ENCODE measurements at places on chromosomes 6 and 20.

DNA sequence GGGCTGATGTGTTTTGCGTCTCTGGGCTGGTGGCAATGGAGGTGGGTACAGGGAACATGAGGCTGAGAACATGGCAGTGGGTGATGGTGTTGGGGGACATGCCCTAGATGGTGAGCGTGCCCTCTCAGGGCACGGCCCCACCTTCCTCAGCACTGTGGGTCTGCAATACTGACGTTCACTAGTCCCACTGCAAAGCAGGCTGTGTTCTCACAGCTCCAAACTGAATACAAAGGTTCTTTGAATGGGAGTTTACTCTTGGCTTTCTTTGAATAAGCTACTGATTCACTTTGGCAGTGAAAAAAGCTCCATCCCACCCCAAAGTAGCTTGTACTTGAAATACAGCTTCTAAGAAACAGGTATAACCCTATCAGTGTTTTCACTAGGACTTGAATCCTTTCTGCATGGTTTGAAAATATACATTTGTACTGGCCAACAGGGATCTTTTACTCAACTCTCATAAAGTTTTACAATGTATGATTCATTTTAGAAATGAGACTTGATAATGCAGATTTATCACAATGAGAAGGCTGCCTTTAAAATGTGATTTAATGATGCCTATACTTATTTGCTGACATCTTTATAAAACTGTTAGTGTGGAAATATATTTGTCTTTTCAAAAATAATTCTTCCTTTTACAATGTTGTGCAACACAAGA lies 400.7 kb downstream of the ZFAND3 start:
- DNase-seq: no peak

GRCh38 chr6:113508249-113508648 lies 348.9 kb upstream of the MARCKS start:
- DNase-seq: no peak

- DNase-seq: no peak
Observed at GRCh38 chr6:91713911-91714310, 1127.0 kb upstream of the MAP3K7 start.

GRCh38 chr6:64012351-64013001 lies 376.9 kb downstream of the PHF3 start:
- DNase-seq: no peak

DNA sequence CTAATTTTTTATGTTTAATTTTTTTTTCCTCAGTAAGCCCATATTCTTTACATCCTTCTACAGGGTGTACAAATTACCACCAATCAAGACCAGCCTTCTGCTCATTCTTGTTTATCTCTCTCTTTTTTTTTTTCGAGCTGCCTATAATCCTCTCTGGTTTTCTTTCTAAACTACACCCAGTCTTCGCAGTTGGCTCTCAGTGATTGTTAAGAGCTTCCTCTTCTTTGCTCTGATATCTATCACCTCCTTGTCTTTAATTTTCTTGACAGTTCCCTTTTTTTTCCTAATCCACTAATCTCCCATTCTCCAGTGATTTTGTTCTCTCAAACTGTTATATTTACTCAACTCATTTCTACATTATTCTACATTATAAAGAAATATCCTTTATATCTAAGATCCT lies 38.5 kb upstream of the PTPRK start:
- no peak for DNase-seq

DNA sequence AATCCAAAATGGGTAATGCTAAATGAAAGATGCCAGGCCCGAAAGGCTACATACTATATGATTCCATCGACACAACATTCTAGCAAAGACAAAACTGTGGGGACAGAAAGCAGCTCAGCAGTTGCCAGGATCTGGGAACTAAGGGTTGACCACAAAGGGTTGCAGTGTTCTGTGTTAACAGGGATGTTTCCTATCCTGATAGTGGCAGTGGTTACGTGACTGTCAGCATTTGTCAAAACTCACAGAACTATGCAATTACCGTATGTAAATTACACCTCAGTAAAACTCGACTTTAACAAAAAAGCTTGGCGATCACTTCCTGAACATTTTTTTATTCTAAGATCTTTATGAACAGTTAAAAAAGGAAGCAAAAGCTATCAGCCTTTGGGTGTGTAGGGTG lies 83.9 kb downstream of the BANF2 start:
- no peak for DNase-seq

GRCh38 chr6:157224178-157224950 lies 99.0 kb downstream of the TMEM242 start:
- DNase-seq: no peak

GRCh38 chr6:110328259-110328658 lies 29.9 kb downstream of the METTL24 start:
- no peak for DNase-seq

GRCh38 chr20:19947611-19948264 lies 69.4 kb upstream of the NAA20 start:
- DNase-seq: no peak

DNA sequence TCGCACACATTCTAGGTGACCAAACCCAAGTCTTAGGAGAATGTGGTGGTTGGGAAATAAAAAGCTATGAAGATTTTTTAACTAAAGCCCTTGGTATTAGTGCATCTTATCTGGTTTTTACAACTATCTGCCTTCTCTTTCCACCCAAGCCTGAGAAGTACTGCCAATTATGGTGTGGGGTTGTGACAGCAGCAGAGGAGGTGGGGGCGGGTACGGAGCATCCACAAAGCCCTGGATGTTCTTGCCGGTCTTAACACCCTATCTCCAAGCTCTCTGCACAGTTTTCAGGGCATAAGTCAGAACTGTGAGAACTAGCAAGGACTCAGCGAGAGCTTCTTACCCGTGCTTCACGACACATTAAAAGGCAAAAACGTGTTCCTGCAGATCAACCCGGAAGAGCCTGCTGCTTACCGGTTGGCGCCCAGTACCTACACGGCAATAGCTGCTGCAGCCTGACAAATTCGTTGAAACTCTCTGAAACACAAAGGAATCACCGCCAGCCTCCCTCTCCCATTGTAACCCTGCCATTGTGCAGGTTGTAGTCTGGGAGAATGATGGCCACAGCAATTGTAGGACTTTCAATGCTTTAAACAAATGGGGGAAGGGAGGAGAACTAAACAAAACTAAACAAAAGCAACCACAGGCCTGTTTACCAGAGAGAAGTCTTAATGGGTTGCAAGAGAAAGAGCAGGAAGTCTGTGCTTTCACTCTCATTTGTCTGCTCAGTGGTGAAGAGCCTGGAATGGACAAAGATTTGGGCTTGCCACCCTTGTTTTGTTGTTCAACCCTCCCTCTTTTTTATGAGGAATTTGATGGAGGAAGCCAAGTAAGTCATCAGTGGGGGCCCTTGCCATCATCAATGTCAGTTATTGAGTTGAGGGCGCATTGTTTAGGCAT lies 461.0 kb upstream of the JARID2 start:
- no peak for DNase-seq

- DNase-seq: no peak
Observed at GRCh38 chr20:59958626-59959025, 403 bp downstream of the CDH26 start.

DNA sequence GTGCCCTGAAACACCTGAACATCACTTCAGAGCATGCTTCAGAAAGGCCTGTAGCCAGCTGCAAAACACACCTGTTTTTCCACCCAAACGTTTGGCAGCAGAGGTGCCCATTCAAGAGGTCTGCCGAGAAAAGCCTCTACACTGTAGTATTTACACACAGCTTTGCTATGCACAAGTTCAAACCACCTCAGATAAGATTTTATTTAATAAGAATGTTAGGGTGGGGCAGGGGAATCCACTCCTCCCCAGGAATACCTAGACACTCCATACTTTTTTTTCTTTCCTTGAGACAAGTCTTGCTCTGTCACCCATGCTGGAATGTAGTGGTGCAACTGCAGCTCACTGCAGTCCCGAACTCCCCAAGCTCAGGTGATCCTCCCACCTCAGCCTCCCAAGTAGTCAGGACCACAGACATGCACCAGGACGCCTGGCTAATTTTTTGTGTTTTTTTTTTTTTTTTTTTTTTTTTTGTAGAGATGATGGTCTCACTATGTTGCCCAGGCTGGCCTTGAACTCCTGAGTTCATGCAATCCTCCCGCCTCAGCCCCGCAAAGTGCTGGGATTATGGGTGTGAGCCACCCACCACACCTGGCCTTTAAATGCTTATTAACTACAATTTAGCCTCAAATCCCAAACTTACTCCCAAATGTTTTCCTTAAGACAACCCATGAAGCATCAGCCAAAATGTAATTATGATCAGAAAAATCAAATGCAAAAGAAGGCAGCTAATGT lies 9.7 kb downstream of the MRPL14 start:
- no peak for DNase-seq

DNA sequence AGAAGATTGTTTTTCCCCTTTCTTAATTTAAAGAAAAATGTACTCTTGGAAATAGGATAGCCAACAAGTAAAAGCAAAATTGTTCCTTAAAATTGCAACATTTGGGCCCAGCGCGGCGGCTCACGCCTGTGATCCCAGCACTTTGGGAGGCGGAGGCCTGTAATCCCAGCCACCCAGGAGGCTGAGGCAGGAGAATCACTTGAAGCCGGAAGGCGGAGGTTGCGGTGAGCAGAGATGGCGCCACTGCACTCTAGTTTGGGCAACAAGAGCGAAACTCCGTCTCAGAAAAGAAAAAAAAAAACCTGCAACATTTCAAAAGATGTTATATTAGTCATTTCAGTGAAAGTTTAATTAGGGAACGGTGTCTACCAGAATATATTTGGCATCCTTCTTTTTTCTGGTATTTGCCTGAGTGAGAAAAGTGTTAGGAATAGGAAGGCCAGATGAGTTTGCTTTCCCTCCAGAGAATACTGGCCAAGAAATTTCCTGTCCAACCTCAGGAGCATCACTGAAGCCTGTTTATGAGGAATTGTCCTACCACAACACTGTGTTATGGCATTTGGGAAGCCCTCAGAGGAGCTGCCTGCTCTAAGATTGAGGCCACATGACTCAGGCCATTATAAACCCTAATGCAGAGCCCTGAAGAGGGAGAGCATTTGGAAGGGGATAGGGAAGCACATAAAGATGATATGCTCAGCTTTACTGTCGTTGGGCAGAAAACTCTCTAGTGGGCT lies 1.2 kb upstream of the GJA1 start:
- no peak for DNase-seq

DNA sequence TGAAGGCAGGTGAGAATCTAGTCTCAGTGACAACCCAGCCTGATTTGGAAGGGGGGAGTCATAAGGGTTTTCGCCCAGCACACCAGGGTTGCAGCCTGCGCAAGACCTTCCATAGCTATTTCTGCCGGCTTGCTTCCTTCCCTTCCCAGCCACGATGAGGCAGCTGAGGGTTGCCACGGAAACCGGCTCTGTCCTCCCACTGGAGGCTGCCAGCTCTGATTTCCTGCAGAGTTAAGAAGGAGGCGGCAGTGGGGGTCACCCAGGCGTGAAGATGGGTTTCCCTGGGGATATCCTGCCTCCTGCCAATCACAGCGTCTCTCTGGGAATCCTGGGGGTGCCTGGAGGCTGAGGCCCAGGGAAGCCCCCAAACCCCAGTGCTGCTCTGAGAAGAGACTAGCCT lies 23.1 kb upstream of the KCNB1 start:
- no peak for DNase-seq

GRCh38 chr6:130525408-130525807 lies 159.6 kb downstream of the TMEM200A start:
- DNase-seq: no peak

GRCh38 chr20:1941226-1941625 lies 46.0 kb downstream of the SIRPA start:
- DNase-seq: no peak

DNA sequence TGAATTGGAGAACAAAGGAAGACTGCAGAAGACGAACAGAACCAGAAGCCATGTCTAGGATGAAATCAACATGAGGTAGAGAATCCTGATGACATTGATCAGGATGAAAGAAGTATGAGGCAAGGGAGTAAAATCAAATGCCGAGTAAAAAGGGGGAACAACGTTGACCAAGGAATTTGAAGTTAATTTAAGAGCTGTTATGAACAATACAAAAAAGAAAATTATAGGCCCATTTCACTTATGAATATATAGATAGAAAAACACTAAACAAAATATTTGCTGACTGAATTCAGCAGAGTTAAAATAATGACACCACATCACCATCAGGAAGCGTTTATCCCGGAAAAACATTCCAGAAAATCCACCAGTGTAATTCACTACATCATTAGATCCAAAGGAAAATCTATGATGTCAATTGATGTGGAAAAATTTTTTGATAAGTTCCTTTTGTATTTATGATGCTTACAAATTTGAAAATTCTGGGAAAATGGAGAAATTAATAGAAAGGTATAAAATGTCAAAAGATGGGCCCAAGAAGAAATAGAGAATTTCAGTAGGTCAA lies 8.1 kb upstream of the CCN5 start:
- DNase-seq: no peak

DNA sequence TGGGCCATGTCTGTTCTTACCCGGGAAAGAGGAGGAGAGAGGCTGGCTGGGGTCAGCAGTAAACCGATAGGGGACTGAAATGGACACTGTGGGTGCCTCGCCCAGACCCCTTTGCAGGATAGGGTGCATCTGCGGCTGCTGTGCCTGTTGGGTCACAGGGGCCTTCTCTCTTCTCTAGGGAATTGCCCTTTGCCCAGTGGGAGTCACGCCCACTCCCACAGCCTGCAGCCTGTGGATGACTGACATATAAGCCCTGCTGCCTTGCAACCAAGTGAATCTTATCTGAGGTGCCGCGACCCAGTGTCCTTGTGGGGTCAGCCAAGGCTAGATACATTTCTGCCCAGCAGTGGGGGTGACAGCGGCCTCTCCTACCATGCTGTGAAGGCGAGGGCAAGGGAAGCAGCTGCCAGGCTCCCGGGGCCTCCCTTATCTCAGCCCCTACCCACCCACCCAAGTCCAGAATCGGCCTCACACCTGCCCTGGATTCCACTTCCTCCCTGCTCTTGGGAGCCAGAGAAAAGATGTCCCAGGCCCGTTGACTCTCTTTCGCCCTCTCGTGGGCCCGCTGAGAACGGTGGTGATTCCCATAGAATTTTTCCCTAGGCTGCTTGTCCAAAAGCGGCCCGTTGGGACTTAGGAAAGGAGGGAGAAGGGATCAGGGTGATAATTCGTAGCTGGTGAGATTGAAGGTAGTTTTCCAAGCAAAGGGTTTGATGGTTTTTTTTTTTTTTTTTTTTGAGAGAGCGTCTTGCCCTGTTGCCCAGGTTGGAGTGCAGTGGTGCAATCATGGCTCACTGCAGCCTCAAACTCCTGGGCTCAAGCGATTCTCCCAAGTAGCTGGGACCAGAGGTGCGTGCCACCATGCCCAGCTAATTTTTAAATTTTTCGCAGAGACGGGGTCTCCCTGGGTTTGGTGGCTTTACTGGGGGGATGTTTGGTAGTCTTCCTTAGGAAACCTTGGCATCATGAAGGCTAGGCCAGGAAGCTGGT lies 76.4 kb upstream of the RNF24 start:
- DNase-seq: no peak

- DNase-seq: no peak
Observed at GRCh38 chr6:125564941-125565340, 184.5 kb upstream of the HEY2 start.

DNA sequence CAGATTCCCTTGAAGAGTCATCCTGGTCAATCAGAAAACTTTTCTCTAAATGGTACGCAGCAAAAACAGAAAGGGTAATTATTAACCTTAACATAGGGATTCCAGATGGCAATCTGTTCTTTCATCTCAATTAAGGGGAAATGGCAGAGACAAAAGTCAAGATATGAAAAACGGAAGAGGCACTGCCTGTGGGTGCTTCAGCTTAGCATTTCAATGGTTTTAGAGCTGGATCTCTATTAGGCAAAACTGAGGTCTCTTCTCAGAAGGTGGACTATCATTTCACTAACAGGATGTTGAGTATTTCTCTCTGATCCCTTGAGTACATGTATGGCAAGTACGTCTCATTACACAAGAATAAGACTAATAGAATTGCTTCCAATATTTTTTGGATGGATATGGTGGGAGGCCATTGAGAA lies 296.9 kb downstream of the HIVEP2 start:
- no peak for DNase-seq

GRCh38 chr6:26500102-26500501 lies at the start of gene BTN1A1:
BTN1A1 (plus strand) TSS chr6:26500303; CDS start chr6:26501287, 984 bp downstream.
- no peak for DNase-seq

- no peak for DNase-seq
Observed at GRCh38 chr6:13702809-13703302, 8.8 kb downstream of the RANBP9 start.
